ENCODE measurements at places on chromosomes 7 and 10. TPM values are rescaled to one million over a fixed set of nuclear protein-coding genes. Genes with fewer than 3 reads are reported as not detected.

Gene HMX3
- not detected for total RNA-seq

Gene PPP1R3C
- total RNA-seq = not detected

Gene ARHGEF5
- total RNA-seq = 9.0 TPM

Gene PRLHR
- total RNA-seq = not detected

Gene EPDR1
- total RNA-seq = 0.41 TPM

Gene ZPBP
- not detected for total RNA-seq

Gene PTF1A
- not detected for total RNA-seq

Gene PARP12
- total RNA-seq = 91.8 TPM

Gene NOS3
- 4.6 TPM for total RNA-seq

Gene GPR37
- total RNA-seq = not detected

Gene RPEL1
- total RNA-seq = not detected

Gene GIMAP6
- total RNA-seq = 173 TPM

Gene AKR1B15
- not detected for total RNA-seq

Gene PRRT4
- 0.58 TPM for total RNA-seq

Gene ADRA2A
- total RNA-seq = not detected

Gene TFR2
- total RNA-seq = 5.4 TPM

Gene ANKRD61
- total RNA-seq = not detected

Gene BLNK
- 0.19 TPM for total RNA-seq

GRCh38 chr10:91797048-91797690 is 1.1 kb upstream of the TNKS2 start:
- DNase-seq = no peak

DNA sequence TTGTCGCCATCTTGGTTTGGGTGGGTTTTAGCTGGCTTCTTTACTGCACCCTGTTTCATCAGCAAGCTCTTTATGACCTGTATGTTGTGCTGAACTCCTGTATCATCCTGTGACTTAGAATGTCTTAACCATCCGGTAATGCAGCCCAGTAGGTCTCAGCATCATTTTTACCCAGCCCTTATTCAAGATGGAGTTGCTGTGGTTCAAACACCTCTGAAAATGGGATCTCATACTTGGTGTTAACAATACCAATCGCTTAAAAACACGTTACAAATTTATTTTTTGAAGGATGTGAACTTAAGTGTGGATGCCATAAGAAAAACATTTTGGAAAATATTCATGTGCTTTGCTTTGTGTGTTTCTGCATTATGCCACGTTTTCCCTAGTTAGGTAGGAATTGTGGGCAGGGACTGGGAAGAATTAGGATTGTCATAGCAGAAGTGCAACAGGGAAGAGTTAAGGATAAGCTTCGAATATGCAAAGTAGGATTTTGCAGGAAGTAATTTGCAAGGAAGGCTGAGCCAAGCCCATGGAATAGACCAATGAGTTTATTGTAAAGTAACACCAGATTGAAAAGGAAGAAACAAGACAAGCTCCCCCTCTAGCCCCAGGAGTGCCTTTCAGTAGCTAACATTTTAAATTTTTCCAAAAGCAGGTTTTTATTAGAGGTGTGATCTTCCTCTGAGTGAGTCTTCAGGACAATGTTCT is 56.4 kb downstream of the PRR15 start:
- no peak for DNase-seq

DNA sequence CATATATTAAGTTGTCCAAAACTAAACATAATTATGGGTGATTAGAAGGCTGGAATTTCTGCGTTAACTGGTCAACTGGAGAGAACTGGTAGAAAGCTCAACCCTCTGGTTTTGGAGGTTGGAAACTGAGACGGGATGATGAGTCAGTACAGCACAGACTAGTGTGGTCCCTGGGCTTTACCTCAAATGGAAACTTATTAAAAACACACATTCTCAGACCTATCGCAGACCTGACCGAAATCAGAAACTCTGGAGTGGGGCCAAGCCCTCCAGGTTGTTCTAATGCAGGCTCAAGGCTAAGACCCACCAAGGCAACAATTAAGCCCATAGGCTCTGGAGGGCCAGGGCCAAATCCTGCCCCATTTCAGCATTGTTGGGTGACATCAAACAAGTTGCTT is 136.9 kb downstream of the KCNMA1 start:
- DNase-seq = no peak

DNA sequence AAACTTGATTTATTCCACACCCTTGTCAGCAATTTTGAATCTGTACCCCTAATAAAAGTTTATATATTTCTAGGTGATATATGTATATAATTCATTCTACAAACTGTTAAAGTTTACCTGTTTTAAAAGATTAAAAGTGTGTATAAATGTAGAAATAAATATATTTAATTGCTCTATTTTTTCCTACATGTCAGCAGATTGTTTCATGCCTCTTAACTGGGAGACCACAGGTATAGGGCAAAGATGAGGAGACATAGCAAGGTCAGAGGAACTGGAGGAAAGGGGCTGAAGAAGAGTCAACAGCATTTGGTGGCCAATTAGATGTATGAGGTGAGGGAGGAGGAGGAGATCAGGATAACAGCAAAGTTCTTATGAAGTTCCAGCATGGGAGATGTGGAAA is 109.8 kb downstream of the GLCCI1 start:
- no peak for DNase-seq

- no peak for DNase-seq
Observed at GRCh38 chr7:143499246-143499645, 21.6 kb downstream of the TAS2R41 start.

- no peak for DNase-seq
Observed at GRCh38 chr7:5420067-5420880, 3.4 kb downstream of the TNRC18 start.

- DNase-seq = no peak
Observed at GRCh38 chr10:46292573-46293023, 5.8 kb downstream of the ANTXRL start.

DNA sequence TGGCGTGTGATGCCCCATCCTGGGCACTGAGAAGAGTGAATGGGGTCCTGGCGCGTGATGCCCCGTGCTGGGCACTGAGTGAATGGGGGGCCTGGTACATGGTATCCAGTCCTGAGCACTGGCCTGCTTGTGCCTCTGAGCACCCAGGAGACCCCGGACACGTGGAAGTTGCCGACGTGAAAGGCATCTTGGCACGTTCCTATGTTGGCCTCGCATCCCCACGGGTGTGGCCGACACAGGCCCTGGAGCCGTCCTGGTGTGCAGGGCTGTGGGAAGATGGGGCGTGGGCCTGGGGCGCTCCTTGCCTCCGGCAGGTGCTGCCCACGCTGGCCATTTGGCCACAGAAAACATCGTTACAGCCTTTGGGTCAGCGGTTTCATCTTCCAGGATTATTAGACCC is 35.5 kb downstream of the CFAP46 start:
- DNase-seq = no peak

GRCh38 chr7:113835367-113835766 is 83.4 kb downstream of the PPP1R3A start:
- DNase-seq = no peak

- no peak for DNase-seq
Observed at GRCh38 chr7:24709051-24709450, 48.2 kb downstream of the GSDME start.

DNA sequence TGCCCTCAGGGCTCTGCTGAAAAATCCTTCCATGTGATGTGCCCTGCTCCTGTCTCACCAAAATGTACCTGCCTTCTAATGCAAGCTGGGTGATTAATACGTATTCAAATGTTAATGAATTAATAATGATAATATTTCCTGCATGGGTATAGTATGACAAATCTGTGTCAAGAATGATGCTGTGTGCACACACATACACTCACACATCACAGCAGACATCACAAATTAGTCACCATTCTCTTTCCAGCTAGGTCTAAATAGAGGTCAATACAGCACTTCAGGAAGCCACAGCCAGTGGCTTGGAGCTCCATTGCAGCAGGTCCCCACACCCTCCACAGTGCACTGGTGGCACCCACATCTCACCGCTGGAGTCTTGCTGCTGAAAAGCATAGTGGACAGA is 681.2 kb upstream of the NRP1 start:
- DNase-seq = no peak

GRCh38 chr10:43264344-43264964 is 2.4 kb downstream of the RASGEF1A start:
- no peak for DNase-seq

GRCh38 chr7:144408121-144408520 is 4.6 kb upstream of the NOBOX start:
- DNase-seq = no peak

DNA sequence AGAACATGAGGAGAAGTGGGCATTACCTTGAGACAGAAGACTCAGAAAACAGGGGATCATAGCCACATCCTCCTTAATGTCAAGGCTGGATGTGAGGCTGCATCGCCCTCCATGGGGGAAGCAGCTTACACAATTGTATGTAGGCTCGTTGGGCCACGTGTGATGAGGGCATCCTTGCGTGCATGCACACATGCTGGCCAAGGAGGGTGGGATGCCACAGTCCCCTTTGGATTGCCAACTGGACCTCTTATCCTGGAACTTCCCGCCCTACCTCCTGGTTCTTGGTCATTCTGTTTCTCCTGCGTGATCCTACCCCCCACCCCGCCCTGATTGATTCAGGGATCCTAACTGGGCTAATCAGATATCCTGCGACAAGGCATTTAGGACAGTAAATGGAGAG is 102.0 kb downstream of the PRKAG2 start:
- no peak for DNase-seq

- no peak for DNase-seq
Observed at GRCh38 chr10:27857616-27858015, 112.0 kb upstream of the MKX start.

DNA sequence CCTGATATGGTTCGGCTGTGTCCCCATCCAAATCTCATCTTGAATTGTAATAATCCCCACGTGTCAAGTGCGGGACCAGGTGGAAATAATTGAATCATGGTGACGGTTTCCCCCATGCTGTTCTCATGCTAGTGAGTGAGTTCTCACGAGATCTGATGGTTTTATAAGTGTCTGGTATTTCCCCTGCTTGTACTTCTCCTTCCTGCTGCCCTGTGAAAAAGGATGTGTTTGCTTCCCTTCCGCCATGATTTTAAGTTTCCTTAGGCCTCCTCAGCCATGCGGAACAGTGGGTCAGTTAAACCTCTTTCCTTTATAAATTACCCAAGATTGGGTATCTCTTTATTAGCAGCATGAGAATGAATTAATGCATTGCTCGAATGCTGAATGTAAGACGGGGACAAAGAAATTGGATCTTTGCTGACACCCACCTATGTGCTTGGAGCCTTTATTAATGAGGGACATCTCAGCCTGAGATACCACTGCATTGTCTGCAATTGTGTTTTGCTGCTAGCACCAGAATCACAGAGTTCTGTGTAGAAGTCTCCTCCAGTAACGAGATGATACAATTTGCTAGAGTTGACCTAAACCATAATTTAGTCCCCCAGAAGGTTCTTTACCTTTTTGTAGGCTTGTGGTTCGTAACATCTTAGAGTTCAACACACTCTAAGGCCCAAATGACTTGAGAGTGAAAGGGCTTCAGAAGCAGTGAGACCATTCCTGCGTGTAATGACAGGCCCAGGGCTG is 28.6 kb downstream of the SLC35B4 start:
- DNase-seq = no peak

DNA sequence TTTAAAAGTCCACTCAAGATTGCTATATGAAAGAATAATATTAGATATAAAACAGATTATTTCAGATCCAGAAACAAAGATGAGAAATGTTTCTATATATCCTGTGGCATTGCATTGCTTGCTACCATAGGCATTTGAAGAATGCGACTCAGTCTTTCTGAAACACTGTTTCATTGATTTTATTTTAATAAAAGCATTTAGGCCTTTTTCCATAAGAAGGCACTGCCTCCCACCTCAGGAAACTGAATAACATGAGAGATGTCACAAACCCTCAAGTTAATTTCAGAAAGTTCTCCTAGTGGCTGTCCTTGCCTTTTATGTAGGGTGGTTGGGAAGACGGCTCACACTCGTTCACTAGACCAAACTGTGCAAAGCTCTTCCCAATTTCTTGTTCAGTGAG is 23.3 kb downstream of the PRPS1L1 start:
- no peak for DNase-seq

DNA sequence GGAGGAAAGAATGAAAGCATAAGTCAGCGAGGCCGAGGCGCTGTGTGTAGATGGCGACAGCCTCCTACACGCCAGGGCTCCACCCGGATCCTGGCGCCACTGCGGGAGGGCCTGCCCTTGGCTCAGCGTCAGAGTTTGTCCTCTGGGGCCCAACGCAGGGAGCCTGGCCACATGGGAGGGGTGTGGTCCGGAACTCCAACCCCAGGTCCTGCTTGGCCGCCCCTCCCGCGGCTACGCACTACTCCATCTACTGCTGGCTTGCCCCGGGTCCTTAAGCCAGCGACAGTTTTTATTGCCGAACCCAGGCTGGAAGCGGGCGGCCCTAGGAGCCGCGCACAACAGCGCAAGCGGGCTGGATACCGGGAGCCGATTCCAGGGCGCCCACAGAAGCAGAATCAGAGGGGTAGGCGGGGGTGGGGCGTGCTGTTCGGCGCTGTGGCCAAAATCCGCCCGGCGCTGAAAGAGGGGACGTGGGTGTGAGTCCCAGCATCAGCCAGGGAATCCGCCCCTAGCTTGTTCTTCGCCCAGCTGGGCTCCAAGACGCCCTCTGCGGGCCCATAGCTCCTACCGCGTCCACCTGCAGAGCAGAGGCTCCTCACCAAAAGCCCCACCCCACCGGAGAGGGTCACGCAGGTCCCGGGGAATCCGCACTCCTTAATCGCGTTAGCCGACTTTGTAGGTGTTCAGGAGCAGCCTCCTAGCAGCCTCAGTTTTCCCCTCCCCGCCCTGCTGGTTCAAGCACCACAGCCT is 4.5 kb downstream of the KAZALD1 start:
- peak; percentile 51 for DNase-seq

- no peak for DNase-seq
Observed at GRCh38 chr10:18949391-18949790, 99.2 kb upstream of the MALRD1 start.

GRCh38 chr10:126564326-126564888 is 106.1 kb downstream of the C10orf90 start:
- no peak for DNase-seq

DNA sequence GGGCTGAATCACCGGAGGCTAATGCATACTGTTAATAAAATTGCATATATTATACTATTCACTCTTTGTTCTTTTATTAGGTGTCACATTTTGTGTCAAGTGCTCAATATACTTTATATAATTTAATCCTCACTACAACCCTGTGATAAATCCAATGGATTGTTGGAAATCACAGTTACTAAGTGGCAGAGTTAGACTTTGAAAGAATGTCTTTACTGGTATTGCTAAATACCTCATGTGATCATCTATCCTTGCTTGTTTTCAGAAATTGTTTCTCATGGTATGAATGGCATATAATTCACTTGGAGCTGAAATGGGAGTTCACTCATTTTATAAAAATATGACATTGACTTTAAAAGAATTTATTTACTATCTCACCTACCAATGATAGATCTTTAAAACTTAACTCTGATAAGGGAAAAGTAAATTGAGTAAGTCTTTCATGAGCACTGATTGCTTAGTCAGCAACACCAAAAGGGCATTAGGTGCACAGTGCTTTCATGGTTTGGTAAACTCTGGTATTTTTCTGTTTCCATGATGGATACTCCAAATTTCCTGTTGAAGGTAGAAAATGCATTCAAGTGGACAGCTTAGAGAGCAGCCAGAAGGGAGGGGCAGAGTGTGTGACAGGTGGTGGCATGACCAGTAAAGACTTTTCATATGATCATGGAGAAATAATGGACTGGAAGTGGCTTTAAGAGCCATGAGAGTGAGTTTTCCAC is 22.6 kb downstream of the ENKUR start:
- no peak for DNase-seq

GRCh38 chr10:4198216-4198615 is 413.2 kb upstream of the KLF6 start:
- no peak for DNase-seq

GRCh38 chr7:143384661-143385631 is 3.8 kb downstream of the ZYX start:
- no peak for DNase-seq

- DNase-seq = no peak
Observed at GRCh38 chr10:64115908-64116643, 594.9 kb downstream of the REEP3 start.

- DNase-seq = no peak
Observed at GRCh38 chr10:3331690-3332230, 159.2 kb upstream of the PITRM1 start.
